ENCODE measurements at places on chromosomes 6 and 20.
A peak's percentile ranks its signal among the peaks of the same experiment; 100 is the strongest.

DNA sequence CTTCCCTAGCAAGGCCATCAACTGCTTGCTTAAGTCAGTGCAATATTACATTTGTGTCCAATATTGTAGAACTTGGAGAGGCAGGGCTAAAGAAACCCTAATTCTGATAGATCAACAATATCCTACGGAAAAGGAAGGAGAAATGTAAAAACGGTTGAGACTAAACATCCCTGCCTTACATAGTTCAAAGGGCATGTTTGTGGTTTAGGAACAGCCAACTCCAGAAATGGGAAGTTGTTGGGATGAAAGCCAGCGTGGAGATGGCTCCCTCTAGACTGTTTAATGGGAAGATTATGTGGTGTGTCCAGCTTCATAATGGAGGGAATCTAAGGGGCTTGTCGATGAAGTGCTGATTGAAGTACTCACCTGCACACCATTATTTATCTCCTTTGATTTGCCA lies 145.3 kb upstream of the TENT5A start:
- DNase-seq: no peak

GRCh38 chr6:42304053-42304712 lies 86.5 kb upstream of the MRPS10 start:
- DNase-seq: no peak

- DNase-seq: no peak
Measured at GRCh38 chr20:29763821-29764511, 1493.5 kb upstream of the DEFB115 start.

- DNase-seq: no peak
Measured at GRCh38 chr6:24490948-24491347, 1.6 kb upstream of the GPLD1 start.

- no peak for DNase-seq
Measured at GRCh38 chr6:108869876-108870275, 21.7 kb downstream of the ARMC2 start.

- DNase-seq: no peak
Measured at GRCh38 chr6:123849406-123849805, 45.7 kb downstream of the NKAIN2 start.

- peak; percentile 57 for DNase-seq
Measured at GRCh38 chr6:43771858-43772680, 2.1 kb downstream of the VEGFA start.

DNA sequence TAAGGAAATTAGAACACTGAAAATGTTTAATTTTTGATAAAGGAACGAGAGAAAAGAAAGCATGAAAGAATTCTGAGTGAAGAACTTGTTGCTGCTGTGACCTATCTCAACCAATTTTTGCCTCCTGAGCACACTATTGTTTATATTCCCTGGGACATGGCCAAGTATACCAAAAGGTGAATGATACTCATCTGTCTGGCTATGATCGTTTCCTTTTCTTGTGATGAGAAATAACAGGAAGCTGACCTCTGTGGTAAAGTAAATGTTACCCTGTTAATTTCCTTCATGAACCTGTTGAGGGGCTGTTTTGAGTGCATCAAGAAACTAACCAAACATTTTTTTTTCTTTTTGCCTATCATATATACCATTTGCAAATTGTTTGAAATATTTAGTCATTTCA lies 69.1 kb downstream of the FIG4 start:
- peak; percentile 15 for DNase-seq

DNA sequence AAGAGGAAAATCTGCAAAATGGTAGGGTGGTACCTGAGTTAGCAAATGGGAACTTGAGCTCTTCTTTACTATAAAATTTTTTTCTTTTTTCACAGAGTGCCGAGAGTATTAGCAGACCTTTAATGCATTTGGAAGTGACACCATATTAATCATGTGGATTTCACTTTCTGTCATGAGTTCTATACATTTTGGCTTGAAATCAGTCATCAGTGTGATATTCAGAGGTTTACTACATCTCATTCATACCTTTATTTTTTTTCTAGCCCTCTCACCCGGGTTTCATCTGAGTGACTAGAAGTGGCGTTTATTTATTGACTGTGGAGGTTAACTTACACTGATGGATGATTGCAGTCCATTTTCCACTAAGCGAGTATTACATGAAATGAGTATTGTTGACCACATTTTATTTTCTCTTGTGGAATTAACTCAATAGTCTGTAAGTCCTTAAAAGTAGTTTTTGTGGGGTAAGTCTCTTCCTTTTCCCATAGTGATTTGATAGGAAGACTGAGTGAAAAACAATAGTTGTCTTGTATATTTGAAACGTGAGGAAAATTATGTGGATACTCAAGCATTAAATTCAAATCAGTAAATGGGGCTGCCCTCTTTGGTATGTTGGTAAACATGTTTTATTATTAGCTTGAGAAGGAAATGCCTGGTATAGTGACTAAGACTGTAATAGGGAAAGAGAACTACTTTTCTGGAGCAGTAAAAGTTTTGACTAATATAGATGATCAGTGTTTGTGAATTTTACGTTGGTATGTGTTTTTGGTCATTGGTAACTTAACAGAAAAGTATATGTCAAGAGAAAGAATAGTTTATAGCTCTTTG lies 55.5 kb downstream of the JARID2 start:
- no peak for DNase-seq

- DNase-seq: peak; percentile 9
Measured at GRCh38 chr6:45900808-45901752, 114.6 kb downstream of the CLIC5 start.

DNA sequence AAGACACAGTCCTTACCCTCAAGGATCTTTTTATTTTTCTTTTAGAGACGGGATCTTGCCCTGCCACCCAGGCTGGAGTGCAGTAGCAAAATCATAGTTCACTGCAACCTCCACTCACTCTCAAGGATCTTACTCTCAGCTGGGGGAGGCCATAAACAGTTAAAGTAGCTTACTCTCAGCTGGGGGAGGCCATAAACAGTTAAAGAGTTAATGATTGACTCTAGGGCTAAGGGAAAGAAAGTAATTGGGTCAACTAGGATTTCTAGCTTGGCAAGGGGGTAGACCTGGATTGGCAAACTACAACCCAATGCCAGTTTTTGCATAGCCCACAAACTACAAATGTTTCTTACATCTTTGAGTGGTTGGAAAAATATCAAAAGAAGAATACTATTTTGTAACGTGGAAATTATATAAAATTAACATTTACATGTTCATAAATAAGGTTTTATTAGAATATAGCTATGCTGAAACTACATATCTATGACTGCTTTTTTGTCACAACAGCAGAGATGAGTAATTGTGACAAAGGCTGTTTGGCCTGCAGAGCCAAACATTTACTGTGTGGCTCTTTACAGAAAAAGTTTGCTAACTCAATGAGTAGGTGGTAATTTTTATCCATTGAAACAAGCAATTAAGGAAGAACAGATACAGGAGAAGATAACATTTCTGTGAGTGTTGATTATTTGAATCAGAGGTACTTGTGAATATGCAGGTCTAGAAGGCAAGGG lies 46.4 kb downstream of the PTPRA start:
- peak; percentile 40 for DNase-seq

DNA sequence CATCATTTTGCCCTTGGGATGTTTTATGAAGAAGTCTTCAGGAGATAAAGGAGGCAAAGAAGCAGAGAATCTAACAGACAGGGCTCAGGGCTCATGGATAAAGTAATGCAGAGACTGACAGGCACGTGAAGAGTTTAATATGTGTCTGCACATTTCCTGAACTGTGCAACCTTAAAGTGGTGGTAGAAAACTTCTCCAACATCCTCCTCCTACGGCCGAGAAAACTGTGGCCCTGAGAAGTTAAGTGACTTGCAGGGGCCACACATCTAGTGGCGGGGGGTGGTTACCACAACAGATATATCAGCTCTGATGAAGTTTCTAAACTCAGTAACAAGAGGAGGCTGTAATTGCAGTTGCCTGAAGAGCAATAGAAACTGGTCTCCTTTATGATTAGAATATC lies 61.0 kb downstream of the SOBP start:
- DNase-seq: no peak

GRCh38 chr6:24927985-24928745 lies 7.6 kb downstream of the RIPOR2 start:
- no peak for DNase-seq

GRCh38 chr20:58647162-58647795 lies 3.8 kb upstream of the STX16 start:
- DNase-seq: no peak

DNA sequence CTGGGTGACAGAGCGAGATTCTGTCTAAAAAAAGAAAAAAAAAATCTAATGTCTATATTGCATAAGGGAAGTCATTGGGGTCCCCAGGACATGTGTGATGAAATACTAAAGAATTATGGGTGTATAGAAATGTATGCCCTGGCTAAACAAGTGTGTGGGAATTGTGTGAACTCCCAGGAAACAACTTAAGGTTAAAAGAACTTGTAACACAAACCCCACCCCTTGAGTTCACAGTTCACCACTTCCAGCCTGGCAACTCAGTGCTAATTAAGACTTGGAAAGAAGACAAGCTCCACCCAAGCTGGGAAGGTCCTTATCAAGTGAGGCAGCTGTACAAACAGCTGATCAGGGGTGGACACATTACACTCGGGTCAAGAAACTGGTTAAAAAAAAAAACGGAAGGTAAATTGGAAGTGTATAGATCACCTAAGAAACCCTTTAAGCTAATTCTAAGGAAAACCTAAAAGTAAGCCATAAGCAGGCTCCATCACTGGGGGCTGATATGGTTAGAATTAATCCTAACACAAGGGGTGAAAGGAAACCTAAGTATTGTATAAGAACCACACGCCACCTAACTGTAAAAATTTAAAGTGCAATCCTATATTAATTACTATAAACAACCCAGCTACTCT lies 25.2 kb downstream of the HLA-A start:
- DNase-seq: peak; percentile 69

DNA sequence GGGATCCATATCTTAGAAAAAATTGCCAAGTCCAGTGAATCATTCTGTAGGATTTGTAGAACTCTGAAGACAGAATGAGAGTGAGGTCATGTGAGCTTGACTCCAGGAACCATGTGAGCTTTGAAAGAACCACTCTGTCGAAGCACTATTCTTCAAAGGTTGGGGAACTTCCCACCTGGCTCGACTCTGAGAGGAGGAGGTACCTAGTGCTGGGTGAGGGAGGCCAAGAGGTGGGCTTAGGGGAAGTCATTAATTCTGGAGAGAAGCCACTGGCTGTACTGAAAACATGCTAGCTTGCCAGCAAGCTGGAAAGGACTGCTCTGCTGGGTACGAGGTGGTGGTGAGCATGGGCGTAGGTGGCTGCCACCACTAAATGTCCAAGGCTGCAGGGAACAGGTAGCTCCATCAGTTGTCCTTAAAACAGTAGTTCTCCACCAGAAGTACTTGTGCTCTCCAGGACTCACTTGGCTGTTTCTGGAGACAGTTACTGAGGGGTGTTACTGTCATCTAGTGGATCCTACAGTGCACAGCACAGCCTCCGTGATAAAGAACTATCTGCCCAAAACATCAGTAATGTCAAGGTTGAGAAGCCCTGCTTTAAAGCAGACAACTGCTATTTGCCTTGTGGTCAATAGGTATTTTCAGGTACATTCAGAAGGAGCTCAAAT lies 34.7 kb upstream of the SYNJ2 start:
- no peak for DNase-seq

DNA sequence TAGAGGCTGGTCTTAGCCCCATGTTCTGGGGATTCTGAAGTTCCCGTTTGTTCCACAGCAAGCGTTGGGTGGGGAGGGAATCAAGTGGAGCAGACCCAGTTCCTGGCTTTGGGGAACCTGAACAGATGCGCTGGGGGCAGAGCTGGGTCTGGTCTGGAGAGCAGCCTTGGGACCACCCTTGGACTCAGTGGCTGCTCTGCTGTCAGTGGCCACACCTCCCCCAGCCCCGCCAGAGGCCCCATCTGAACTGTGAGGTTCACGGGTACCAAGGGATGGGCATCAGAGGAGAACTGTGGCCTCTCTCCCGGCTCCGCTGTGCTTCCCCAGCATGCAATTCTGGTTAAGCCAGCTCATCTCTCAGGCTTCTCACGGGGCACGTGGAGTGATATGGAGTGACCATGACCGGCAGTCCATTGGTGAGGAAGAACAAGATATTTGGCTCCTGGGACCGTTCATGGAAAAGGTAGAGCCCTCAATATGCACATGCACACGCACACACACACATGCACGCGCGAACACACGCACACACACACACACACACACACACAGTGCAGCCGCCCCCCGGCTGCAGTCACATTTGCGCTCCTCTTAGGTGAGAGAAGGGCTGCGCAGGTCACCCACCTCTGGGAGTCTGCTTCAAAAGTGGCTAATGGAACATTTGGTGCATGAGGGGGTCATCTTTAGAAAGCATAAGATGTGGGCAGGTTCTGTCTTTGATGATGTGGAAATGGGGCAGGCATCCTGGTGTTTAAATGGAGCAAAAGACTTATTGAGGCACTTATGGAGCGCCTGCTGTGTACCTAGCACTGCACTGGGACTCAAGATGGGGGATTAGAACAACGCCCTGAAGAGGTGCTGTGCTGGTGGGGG lies 6.0 kb downstream of the DLGAP4 start:
- no peak for DNase-seq

DNA sequence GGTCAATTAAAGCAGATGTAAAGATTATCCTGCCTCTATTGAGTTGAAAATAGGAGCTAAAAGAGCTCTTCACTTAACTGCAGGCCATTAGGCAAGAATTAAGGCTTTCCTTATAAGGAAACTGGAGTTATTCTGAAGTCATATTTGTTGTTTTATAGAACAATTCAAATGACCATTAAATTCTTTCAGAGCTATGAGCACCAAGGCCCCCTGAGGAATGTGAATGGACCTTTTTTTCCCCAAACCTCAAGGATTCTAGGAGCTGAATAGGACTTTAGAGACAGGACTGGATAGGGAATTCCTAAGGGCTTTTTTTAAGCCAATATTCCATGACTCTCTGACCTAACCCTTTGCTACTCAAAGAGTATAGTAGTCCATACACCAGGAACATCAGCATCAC lies 565.7 kb upstream of the BTBD3 start:
- no peak for DNase-seq

DNA sequence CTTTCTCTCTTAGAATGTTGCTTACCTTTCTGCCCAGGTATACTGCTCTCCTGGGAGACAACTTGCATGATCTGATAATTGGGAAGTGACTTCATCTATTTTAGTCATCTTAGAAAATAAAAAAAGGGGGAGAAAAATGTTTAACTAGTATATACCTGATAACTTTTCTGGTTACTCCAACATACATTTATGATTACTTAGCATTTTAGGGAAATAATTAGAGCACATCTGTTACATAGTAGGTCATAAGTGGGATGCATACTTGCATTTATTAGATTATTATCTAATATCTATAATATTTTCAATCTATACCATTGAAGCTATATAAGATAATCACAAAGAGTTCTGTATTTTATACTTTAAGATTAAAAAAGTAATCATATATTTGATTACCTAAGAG lies 193.9 kb upstream of the EYS start:
- no peak for DNase-seq

GRCh38 chr20:37095599-37096414 lies at the start of gene RBL1:
Gene RBL1, minus strand, starts transcription at chr20:37095997. Its CDS starts 69 bp downstream, at chr20:37095928.
- DNase-seq: peak; percentile 85

GRCh38 chr6:14875481-14876063 lies 370.3 kb upstream of the JARID2 start:
- DNase-seq: no peak

- DNase-seq: no peak
Measured at GRCh38 chr6:142808405-142809061, 136.4 kb downstream of the HIVEP2 start.

GRCh38 chr6:89797317-89797716 lies 22.3 kb downstream of the MDN1 start:
- DNase-seq: no peak

Measured in kidney tubule cell (primary cell).